ENCODE measurements at places on chromosomes 3 and 15. TPM values are rescaled to one million over a fixed set of nuclear protein-coding genes. Genes with fewer than 3 reads are reported as not detected.

Gene IL20RB
- total RNA-seq: 34.0 TPM

Gene GOLGA6L25
- total RNA-seq: not detected

Gene TM6SF1
- total RNA-seq: 3.4 TPM

Gene HDDC3
- total RNA-seq: 20.7 TPM

Gene GOLGA6A
- total RNA-seq: not detected

Gene ANKRD34C
- total RNA-seq: not detected
